ENCODE measurements at places on chromosomes 6 and 20.

DNA sequence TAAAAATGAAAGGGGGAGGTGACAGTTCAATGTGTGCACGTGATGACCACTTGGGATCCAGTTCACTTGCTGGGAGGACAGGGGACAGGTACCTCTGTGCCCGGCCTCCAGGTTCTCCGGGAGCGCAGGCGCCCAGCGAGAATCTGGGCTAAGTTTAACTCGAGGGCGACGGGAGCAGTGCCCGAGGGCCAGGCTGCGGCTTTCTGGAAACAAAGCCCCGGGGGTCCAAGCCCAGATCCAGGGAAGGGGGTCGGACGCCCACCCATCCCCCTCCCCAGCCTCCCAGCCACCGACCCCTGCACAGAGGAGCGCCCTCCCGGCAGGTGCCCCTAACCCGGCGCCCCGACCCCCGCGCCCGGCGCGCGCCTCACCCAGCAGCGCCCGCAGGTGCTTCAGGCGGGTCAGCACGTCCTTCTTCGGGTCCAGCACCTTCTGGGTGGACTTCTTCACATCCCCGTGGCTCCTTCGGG, 405 bp downstream of the RALGAPA2 start:
- DNase-seq: no peak

DNA sequence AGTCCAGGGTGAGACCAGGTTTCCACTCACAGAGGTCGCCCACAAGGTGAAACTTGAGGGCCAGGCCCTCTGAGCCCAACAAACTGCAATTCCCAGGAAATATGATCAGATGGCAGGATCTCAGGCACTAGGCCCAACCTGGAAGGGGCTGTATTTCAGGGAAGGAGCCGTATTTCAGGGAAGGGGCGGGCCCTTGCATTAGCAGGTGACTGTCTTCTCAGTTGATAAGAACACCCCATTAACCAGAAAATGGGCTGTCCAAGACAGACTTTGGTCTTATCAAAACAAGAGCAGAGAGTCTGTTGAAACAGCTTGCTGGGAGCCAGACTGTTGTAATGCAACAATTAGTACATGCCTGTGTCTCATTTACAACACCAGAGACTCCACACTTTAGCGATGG, 10.9 kb upstream of the BNIP5 start:
- DNase-seq: no peak

- DNase-seq: no peak
These were observed 34.6 kb downstream of the CDH22 start for GRCh38 chr20:46273717-46274116.

GRCh38 chr20:24698189-24698588, 228.8 kb downstream of the SYNDIG1 start:
- no peak for DNase-seq

GRCh38 chr6:116666869-116667268, 1.7 kb downstream of the ZUP1 start:
- no peak for DNase-seq

- no peak for DNase-seq
These were observed 31.9 kb downstream of the SERPINB6 start for GRCh38 chr6:2939315-2940009.

DNA sequence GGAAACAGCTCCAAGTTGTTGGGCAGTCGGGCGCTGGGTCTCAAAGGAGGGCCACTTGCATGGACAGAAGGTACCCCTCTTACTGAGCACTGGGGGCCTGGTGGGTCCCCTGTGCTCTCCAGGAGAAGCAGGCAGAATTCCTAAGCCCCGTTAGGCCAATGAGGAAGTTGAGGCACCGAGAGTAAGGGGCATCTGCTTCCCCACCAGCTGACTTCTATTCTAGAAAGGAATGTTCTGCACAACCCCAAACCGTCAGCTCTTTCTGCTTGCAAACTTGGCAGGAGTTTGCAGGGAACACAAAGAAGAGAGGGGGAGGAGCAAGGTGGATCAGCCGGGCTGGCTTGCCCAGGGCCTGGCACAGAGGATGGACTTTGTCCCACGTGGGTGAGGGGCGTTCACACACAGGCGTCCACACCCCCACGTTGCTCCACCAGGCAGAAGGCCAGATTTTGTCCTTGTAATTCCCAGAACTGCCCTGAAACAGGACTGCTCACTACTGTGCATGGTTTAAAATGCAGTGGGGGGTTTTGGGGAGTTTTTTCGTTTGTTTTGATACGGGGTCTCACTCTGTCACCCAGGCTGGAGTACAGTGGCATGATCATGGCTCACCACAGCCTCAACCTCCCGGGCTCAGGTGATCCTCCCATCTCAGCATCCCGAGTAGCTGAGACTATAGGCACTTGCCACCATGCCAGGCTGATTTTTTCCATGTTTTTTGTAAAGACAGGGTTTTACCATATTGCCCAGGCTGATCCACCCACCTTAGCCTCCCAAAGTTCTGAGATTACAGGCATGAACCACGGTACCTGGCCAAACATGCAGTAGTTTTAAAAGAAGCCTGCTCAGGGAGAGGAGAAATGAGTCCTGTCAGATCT, 93.3 kb downstream of the SNX5 start:
- no peak for DNase-seq

DNA sequence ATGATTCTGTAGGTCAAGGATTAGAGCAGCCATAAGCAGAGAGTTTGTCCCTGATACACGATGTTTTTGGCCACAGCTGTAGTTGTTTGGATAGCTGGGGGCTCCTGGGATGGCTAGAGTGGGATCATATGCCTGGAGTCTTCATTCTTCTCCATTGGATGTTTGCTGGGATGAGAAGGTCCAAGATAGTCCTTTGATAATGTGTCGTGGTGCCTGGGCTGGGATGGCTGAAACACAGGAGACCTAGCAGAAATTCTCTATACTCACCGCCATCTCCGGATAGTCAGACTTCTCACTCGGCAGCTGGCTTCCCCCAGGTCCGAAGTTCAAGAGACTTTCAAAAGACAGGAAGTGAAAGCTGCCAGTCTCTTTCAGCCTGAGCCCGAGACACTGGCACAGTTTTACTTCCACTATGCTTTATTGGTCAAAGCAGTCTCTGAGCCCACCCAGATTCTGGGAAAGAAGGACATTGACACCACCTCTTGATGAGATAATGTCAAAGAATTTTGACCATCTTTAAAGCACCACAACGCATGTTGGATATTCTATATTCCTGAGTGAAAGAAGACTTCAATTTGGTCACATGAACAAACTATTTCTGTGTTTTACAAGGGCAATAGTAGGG, 16.0 kb downstream of the MARCKS start:
- no peak for DNase-seq

- no peak for DNase-seq
These were observed 29.6 kb upstream of the FOXC1 start for GRCh38 chr6:1580109-1580508.

- no peak for DNase-seq
These were observed 19.2 kb downstream of the FKBP5 start for GRCh38 chr6:35669451-35670045.

DNA sequence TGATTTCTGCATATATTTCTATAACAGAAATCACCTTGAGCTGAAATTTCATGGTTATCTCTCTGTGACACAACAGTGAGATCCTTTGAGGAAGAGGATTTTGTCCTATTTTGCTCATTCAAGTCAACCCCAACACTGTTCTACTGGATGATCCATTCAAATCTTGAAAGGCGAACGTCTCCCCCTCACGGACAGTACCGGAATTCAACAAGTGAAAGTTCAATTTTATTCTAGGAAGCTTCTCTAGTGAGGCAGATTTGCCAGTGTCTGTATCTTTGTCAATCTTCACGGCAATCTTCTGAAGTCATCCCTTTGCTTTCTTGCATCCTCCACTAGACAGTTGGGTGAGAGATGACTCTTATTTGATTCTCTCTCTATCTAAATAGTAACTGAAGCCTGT, 91.7 kb upstream of the PDE7B start:
- no peak for DNase-seq

GRCh38 chr6:26613201-26613600, 16.4 kb downstream of the ABT1 start:
- DNase-seq: no peak

- no peak for DNase-seq
These were observed 275.1 kb downstream of the GRIK2 start for GRCh38 chr6:101668496-101669030.

DNA sequence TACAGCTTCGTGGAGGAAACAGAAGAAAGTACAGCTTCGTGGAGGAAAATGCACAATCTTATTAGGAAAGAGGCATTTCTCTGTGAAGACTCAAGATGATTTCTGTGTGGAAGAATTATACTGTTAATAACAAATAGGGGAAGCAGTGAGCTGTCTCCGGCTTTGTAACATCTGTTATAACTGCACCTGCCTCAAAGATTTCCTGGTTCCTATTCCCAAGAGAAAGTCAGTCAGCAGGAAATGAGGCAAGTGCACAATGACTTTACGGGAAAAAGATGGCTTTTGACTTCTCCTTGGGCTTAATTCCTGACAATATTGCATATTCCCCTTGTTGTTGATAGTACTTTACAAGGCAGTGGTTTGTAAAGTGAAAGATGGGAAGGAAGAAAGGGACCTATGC, 538.5 kb downstream of the BMP2 start:
- DNase-seq: no peak

DNA sequence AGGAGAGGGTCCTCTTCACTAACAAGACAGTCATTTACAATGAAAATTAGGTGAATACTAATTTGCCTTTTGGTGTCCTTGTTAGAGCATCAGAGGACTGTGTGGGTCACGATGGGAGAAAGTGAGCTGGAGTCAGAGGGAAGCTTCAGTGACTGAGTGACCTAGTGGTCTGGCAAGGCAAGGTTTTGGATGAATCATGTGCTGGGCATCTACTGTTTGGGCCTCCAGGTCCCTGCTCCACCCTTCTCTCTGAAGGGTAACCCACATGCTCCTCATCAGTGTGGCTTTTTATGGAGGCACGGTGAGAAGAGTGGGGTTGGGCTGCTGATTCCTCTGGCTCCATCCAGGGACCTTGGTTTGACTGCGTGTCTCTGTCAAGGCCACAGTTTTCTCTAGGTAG, 60.5 kb upstream of the EXOC2 start:
- DNase-seq: no peak

DNA sequence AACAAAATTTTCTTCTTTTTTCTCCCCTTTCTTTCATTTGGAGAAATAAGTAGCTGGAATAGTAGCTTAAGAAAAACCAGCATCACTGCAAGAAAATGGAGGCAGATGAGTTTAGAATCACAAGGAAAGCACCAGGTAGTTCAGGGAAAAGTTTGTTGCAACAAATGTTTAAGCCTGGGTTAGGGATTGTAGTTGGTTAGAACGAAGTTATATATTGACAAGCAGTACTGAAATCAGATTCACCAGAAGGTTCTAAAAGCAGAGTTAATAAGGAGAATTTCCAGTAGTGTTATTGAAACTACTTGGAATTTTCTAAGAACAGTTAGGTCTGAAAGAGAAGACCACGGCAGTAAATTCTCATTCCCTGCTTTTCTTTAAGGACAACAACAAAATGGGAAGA, 70.2 kb downstream of the BMP2 start:
- DNase-seq: no peak

DNA sequence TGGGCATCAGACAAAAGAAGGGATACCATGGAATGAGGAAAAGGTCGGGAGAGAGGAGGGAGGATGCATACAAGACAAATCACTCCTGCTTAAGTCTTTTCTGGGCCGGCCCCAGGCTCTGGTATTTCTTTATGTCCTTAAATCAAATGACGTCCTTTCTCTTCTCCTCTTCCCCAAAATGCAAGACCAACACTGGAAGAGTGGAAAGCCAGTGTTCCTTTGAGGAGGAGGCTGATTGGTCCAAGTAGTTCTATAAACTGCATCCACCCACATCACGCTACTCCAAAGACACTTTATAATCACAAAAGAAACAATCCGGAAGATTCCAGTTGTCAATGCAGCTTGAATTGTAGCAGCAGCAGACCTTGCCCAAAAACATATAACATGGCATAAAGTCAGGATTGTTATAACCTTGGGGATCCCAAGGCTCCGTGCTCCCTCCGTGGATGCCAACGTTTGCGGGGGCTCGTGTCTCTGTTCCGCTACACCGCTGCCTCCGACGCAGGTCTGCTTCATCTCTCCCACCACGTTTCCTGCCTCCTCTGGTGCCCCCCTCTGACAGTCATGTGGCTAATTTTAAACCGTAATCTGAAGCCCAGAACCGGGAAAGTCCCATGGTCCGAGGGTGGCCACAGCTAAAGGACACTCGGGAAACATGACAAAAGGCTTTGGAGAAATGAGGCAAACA, 47.1 kb downstream of the MCUR1 start:
- DNase-seq: no peak

DNA sequence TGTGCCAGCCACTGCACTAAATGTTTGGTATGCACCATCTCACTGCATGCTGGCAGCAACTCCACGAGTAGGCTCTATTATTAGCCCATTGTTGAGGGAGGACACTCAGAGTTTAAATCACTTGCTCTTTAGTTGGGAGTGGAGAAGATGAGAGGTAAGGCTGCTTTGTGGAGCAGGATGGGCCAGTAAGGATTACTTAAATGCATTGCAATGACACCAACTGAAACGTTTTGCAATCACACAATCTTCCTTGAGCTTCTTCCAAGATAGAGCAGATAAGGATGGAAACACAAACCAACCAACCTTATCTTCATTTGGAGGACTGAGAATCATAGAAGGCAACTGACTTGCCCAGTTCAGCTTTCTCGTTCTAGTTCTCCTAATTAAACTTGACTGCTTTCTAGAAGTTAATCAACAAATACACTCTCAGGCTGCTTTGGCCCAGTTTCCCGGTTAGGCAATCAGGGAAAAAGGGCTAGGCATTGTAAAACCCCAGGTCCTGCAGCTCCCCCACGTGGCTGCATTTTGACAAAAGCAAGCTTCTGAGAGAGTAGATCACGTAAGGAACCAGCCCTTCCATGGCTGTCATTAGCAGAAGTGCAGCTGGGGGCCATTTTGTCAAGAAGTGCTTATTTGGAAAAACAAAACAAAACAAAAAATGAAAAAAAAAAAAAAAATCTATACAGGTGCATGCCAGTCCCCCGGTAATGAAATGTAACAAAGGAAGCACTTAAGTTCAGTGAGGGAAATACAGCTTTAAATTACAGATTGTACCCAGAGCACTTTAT, 130.6 kb downstream of the BCAS1 start:
- DNase-seq: peak; percentile 49

- no peak for DNase-seq
These were observed 347.7 kb downstream of the PRKN start for GRCh38 chr6:162379757-162380409.

GRCh38 chr20:15179381-15179780, 842.0 kb upstream of the FLRT3 start:
- DNase-seq: no peak

- DNase-seq: no peak
These were observed 209.5 kb downstream of the FNDC1 start for GRCh38 chr6:159378411-159379328.

GRCh38 chr20:45354423-45355208, 6.4 kb upstream of the SDC4 start:
- DNase-seq: no peak

GRCh38 chr6:1929931-1930330, 315.5 kb downstream of the GMDS start:
- DNase-seq: no peak
